ENCODE measurements at places on chromosomes 7 and 10.

- no peak for DNase-seq
These were observed 466.1 kb upstream of the FOXK1 start for GRCh38 chr7:4216016-4216415.

GRCh38 chr7:17697128-17697881 is 243.0 kb downstream of the SNX13 start:
- no peak for DNase-seq

GRCh38 chr10:6365384-6365783 is 162.7 kb downstream of the PFKFB3 start:
- DNase-seq = no peak

DNA sequence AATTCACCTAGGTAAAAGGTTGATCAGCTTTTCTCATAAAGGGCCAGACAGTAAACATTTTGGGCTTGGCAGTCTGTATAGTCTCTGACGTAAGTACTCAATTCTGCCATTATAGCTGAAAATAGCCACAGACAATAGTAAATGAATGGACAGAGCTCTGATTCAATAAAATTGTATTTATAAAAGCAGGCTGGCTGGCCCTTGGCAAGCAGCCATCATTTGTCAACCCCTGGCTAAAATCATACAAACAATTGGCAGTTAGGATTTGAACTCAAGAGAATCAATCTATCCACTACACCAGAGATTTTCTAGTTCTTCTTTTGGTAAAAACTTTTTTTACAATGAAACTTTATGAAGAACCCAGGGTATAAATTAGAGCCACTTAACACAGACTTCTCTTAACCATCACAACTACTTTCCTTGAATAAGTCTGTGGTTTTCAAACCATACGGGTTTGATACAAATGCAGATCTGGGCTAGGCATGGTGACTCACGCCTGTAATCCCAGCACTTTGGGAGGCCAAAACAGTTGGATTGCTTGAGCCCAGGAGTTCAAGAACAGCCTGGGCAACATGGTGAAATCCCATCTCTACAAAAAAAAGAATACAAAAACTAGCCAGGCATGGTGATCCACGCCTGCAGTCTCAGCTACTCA is 124.5 kb downstream of the SLC16A9 start:
- DNase-seq = no peak

DNA sequence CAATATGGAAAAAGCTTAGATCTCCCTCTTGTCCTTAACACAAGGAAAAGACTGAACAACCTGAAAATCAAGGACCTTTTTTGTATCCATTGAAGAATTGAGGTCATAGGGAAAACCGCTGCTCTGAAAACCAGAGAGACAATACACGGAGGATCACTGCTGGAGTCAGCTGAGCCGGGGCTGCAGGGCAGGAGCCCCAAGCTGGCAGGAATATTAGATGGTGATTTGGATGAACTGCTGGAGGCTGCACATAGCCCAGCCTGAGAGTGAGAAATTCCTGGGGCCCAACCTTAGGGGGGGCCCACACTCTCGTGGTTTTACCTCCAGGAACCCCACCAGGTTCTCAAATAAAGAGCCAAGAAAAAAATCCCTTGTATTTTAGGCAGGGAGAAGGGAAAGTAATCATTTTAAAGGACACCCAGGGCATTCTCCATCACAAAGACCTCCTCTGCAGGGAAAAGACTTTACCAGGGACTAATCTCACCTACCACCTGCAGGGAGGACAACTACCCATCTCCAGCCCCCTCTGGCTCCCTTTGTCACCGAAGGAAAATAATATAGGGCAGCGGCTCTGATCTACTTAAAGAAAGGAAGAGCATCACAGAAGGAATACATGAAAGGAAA is 55.4 kb upstream of the RNF32 start:
- no peak for DNase-seq

DNA sequence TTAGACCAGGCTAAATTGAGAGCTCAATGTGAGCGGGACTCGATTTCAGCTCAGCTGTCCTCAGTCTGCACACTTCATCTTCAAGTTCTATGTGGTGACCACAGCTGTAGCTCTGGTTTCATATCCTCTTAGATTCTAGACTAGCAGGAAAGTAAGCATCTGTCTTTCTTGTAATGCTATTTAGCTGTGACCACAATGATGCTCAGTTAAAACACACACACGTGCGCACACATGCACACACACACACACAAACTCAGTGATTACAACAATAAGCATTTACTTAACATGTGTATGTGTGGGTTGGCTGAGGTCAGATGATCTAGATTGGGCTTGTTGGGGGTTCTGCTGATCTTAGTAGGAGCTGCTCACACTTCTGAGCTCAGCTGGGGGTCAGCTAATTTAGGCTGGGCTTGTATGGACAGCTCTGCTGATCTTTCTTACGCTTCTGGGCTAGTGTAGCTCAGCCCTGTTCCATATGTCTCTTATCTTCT is 82.5 kb downstream of the ZNF365 start:
- no peak for DNase-seq

DNA sequence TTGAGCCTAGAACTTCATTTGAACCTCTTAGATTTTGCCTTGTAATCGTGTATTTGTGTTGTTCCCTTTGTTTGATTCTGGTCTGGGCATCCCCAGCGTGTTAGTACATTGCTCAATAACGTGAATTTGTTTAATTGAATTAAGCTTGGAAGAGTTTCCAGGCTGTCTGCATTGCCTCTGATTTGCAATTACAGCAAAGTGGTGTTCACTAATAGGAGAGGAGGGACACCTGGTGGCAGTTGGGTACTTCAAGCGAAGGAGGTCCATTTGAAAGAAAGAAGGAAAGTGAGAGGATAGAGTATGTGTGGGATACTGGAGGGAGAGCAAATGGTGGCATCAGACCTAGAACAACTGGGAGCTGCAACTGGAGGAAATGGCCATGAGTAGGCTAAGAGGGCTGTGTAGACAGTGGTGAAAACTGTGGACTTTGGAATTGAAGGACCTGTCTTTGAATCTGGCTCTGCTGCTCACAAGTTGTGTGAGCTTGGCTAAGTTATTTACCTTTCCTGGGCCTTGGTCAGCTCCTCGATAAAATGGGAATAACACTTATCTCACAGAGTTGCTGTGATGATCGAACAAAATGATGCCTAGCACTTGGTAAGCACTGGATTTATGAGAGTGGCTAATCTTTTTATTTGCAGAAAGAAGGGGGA is 15.1 kb downstream of the LSMEM1 start:
- DNase-seq = peak; percentile 55

DNA sequence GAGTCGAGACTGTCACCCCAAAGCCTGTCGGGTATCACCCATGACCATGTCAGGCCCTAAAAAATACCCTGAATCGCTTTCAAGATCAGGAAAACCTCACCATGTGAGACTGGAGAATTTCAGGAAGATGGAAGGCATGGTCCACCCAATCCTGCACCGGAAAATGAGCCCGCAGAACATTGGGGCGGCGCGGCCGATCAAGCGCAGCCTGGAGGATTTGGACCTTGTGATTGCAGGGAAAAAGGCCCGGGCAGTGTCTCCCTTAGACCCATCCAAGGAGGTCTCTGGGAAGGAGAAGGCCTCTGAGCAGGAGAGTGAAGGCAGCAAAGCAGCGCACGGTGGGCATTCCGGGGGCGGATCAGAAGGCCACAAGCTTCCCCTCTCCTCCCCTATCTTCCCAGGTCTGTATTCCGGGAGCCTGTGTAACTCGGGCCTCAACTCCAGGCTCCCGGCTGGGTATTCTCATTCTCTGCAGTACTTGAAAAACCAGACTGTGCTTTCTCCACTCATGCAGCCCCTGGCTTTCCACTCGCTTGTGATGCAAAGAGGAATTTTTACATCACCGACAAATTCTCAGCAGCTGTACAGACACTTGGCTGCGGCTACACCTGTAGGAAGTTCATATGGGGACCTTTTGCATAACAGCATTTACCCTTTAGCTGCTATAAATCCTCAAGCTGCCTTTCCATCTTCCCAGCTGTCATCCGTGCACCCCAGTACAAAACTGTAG is 176.2 kb downstream of the RTKN2 start:
- no peak for DNase-seq

- no peak for DNase-seq
These were observed 81.3 kb upstream of the CXCL12 start for GRCh38 chr10:44466236-44466635.

GRCh38 chr7:112084520-112084971 is 121.7 kb downstream of the DOCK4 start:
- no peak for DNase-seq

- no peak for DNase-seq
These were observed 11.2 kb downstream of the SDHAF3 start for GRCh38 chr7:97128736-97129135.

DNA sequence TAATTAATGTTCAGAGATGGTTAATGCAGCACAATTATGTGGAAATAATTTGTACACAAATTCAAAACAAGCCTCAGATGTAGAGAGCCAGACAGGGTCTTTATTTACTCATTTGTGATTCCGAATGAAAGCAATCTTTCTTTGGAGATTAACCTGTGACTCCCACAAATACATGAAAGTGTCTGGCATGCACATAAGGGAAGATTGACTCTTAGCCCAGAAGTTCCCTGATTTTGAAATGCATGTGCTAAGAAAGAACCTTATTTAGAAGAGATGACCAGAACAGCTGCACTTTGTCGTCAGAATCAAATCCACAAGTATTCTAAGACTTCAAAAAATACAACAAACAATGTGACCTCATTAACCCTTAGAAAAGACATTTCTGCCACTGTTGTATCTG is 45.1 kb downstream of the RNLS start:
- no peak for DNase-seq

GRCh38 chr7:47196737-47197136 is 385.2 kb downstream of the TNS3 start:
- no peak for DNase-seq

DNA sequence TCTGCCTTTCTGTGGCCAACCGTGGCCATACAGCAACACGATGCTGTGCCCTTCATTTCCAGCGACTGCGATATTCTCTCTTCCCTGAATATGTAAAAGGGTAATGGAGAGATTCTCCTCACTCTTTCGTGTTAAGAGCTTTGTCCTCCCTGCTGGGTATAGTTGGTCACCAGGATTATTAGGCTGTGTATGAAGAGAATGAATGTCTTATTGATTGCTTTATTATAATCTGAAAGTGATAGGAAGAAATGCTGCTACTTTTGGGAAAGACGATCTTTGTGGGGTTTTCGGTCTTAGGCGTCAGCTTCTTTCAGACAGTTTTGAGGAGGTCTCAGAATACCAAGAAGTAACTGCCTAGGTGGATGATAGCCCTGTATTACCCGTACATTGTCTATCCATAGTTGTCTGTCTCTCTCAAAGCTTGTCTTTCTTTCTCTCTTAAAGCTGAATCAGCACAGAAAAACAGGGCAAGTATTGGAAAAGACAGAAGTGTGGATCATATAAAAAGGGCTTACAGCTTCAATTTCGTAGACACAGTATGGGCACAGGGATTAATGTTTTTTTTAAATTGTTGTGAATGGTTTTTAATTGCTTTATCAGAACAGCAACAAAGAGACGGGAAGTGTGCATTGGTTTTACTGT is 1.2 kb downstream of the AHCYL2 start:
- DNase-seq = no peak

GRCh38 chr10:104337985-104338735 is at the start of gene ITPRIP:
TSS of gene ITPRIP (minus strand) at chr10:104338465. CDS start at chr10:104316051, 22,414 bp downstream.
- peak; percentile 78 for DNase-seq

- DNase-seq = no peak
These were observed 159.2 kb downstream of the AGMO start for GRCh38 chr7:15402436-15403136.

- DNase-seq = no peak
These were observed 53.3 kb downstream of the UBN2 start for GRCh38 chr7:139284252-139284896.

GRCh38 chr10:76993213-76993612 is 644.4 kb downstream of the KCNMA1 start:
- DNase-seq = no peak

GRCh38 chr10:62056219-62056618 is 154.7 kb downstream of the ARID5B start:
- DNase-seq = no peak

DNA sequence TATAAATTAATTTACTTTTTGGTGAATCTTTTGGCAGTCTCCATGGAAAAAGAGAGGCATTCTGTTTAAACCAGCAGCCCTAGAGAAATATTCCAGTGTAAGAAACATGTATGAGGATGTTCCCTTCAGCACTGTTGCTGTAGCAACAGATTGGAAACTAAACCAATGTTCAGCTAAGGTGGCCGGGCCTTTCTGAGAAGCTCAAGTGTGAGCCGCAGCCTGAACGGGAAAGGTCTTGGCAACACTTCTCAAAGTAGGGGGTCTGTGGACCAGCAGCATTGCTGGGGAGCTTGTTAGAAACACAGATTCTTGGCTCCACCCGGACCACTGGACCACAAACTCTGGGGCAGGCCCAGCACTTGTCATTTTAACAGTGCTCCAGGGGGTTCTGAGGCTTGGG is 36.2 kb downstream of the RAMP3 start:
- no peak for DNase-seq

DNA sequence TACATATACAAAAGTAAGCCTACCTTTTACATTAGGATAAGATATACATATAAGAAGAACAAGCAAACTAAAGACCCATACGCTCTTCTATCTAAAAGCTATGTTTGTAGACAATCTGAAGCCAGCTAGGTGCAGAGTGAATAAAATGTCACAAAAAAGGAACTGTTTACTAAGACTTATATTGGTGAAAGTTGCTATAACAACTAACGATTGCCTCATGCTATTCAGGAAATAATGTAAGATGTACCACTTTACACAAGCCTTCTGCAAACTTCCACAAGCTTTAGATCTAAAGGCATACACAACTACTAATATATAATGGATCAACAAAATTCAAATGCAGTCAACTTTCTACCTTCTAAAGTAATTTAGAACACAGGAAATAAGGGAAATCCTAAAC is 175.1 kb downstream of the SRPK2 start:
- DNase-seq = no peak

GRCh38 chr7:8433477-8434289 is at the start of gene NXPH1:
TSS of gene NXPH1 (plus strand) at chr7:8433609.
- DNase-seq = no peak

GRCh38 chr7:22219036-22219435 is 137.9 kb downstream of the RAPGEF5 start:
- no peak for DNase-seq

- no peak for DNase-seq
These were observed 170.2 kb downstream of the SEM1 start for GRCh38 chr7:96539471-96539870.

DNA sequence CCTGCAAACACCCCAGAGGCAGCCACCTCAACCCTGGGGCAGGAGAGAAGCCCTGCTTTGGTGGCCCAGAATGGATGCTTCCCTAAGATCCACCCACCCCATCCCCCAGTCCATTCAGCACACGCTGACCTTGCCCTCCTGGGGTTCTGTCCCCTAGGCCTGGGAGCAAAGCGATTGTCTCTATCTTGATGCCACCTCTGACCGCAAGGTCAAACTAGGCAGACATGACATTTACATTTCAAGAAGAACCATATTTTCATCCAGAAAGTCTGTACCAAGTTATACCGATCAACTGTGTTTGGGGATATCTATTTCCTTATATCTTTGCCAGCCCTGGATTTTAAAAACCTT is 23.0 kb downstream of the MAT1A start:
- DNase-seq = no peak

GRCh38 chr10:11986593-11987216 is 55.9 kb downstream of the UPF2 start:
- DNase-seq = peak; percentile 77

- DNase-seq = no peak
These were observed 429.6 kb downstream of the ADRA2A start for GRCh38 chr10:111506266-111507034.

Data from CD4-positive, alpha-beta T cell treated with Interleukin-6 for 4 hours (primary cell).